CD14-positive monocyte (primary cell): ENCODE measurements at places on chromosomes 11 and 22.

DNA sequence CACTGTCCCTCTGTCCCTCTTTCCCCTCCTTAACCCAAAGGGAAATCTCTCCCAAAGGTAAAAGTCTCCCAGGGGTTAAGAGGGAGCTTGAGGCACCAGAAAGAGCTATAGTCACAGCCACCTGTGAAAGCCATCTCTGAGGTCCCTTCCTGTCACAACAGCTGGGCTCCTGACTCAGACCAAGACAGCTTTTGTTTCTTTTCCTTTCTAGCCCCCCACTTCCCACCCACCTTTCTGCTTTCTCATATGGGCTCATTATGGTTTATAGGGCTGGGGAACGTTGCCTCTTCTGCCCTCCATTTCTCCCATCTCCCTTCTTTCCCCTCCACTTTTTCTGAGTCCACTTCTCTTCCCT is 19.1 kb downstream of the MIF start:
- no peak for DNase-seq

GRCh38 chr11:126990716-126991480 is 9.7 kb downstream of the KIRREL3 start:
- DNase-seq, result no peak

DNA sequence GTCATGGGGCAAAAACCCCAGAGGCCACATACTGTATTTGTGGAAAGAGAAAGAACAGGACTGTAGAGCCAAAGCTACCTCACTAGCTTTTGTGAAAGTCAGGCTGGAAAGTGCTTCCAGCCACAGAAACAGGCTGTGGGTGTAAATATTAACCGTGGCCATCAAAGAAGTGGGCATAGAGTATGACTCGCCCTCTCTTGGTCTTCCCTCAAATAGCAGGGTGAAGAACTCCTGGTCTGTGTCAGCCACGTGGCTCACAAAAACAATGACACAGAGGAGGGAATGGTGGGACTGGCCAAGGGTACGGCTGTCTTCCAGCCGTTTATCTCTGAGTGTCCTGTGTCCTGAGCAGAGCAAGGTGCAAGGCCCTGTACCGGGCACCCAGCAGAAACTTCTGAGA is 37.6 kb upstream of the UBASH3B start:
- DNase-seq, result no peak

GRCh38 chr11:101510591-101510990 is 73.2 kb downstream of the TRPC6 start:
- no peak for DNase-seq

DNA sequence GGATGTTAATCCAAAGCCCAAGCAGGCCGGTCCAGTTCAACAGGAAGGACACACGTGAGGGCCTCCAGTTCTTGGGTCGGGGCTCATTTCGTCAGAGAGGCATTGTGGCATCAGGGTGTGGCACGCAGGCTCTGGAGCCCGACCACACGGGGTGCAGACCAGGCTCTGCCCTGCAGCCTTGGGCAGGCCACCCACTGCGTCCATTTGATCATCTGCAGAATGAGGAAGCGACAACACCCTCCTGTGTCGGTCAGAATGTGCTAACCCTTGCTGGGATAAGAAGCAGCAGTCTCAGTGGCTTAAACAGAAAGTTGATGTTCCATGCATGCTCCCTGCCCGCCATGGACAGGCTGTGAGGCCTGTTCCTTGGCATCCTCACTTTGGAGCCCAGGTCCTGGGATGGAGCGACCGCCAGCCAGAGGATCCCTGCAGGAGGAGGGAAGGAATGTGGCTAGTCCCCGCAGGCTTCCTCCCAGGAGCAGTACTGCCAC is 10.8 kb downstream of the RIBC2 start:
- peak; percentile 92 for DNase-seq

DNA sequence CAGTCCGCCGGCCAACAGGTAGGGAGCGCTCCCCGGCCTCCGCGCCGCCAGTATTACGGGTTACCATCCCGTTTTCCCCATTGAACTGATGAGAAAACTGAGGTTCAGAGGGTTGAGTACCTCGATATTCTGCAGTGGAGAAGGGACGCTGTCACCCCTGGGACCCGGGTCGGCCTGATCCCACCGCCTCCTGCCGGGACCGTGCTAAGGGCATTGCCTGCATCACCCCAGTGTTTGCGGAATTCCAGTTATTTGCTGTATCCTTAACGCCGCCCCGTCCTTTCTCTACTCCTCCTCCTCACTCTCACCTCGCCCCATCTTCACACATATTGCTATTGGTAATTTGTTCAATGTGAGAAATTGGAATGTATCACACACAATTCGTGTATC is 370 bp upstream of the A4GALT start:
- DNase-seq, result no peak

DNA sequence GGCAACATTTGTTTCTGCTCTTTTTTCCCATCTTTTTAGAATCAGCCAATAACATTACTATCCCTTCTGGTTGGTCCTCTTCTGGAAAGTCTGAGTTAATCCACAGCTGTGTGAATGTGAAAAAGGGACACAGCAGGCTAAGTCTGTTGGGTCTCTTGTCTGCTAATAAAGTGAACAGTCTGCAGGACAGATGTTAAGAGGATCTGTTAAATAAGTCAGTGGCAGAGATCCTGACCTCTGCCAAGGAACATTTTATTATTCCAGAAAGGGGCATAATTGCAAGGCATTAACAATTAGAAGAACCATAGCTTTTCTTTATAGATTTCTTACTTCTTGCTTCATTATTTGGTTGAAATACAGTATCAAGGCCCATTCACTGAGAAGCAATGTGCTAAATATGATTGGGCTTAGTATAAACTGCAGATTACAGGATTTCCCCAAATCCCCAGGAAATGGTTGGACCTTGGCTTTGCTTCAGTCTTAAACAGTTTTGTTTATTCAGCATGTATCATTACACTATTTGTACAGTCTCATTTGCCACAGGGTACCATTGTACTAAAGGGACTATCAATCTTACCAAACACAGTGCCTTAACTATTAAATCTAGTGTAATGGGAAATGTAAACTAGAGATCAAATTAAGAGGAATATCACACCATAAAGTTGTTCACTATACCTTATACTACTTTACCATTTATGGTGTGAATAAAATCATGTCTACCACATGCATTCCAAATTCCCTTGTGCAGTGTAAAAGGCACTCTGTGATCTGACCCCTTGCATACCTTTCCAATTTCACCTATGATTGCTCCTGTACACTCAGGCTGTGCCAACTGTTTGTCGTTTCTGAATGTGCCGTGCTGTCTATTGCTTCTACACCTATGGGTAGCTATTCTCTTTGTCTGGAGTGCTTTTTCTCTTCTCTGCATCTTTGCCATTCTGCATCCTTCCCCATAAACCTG is 274.0 kb downstream of the SOX6 start:
- no peak for DNase-seq

GRCh38 chr11:66432597-66432996 is 6.1 kb downstream of the MRPL11 start:
- peak; percentile 32 for DNase-seq

- no peak for DNase-seq
These were observed 5.4 kb downstream of the BEST1 start for GRCh38 chr11:61955422-61956135.

GRCh38 chr11:96090711-96091110 is 166.8 kb upstream of the MTMR2 start:
- DNase-seq, result no peak

- DNase-seq, result no peak
These were observed 70.5 kb downstream of the LUZP2 start for GRCh38 chr11:24567380-24567779.

DNA sequence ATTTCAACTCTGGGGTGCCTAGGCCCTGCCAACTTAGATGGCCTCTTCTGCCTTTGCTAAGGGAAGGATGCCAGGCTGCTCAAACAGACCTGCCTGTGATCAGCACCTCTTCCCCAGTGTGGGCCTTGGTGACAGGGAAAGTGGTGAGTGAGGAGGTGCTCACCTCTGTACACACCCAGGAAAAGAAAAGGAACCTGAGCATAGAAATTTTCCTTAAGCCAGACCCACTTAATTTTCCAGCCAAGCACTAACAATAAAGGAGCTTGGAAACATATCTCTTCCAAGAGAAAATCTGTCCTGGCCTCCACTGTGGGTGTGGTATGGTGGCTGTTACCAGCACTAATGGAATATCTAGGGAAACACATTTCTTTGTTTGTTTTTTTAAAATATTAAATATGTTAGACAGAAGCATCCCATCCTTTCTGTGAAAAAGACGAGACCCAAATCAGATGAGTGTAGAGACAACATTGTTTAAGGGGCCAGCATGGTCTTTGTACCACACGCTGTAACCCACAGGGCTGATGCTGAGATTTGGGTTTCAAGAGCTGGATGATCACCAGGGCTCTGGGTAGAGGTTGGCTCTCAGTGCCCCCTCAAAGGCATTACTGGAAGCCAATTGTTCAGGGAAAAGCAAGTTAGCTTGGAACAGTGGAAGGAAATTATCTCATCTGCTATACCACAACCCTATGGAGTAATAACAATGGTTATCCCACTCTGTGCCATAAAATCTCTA is 472.2 kb downstream of the INSC start:
- DNase-seq, result no peak

- DNase-seq, result no peak
These were observed 76.7 kb upstream of the SEPTIN5 start for GRCh38 chr22:19637408-19638281.

GRCh38 chr22:44855855-44856254 is 103.5 kb downstream of the ARHGAP8 start:
- DNase-seq, result no peak
